ENCODE measurements at places on chromosomes 4 and X.

DNA sequence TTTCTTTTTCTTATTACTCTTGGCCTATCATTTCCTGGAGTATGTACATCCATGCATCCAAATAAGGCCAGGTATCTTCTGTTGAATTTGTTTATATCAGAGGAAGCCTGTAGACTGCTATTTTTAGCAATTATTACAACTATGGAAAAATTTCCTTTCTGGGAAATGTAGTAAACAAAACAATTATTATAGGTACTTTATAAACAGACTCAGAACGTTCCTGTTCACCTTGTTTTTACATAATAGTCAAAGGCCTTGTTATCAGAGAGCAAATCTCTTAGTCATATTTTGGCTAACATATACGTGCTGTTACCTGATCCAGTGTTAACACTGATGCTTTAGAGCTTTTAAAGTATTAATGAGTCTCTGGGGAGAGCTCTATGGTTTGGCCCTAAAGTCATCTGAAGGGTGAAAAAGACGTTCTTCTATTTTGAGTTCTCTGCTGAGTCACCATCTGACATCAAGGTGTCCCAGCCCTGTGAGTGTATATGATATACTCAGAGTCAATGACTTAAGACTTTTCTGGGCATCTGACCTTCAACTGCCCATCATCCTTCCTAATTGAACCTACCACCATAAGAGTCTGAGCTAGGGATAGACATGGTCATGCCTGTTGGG lies 7.3 kb downstream of the SPARCL1 start:
- DNase-seq, result no peak

GRCh38 chr4:148059617-148060180 lies 327.8 kb downstream of the ARHGAP10 start:
- DNase-seq, result no peak

- no peak for DNase-seq
Measured at GRCh38 chr4:134773497-134774000, 572.0 kb upstream of the PABPC4L start.

- peak; percentile 91 for DNase-seq
Measured at GRCh38 chrX:44675362-44676024, 132.8 kb upstream of the FUNDC1 start.

- no peak for DNase-seq
Measured at GRCh38 chrX:47992095-47992380, 11.8 kb downstream of the ZNF182 start.

GRCh38 chrX:32448320-32448719 lies 763.0 kb downstream of the DMD start:
- DNase-seq, result peak; percentile 9

- DNase-seq, result peak; percentile 84
Measured at GRCh38 chr4:76601791-76602190, 166.8 kb downstream of the SHROOM3 start.

DNA sequence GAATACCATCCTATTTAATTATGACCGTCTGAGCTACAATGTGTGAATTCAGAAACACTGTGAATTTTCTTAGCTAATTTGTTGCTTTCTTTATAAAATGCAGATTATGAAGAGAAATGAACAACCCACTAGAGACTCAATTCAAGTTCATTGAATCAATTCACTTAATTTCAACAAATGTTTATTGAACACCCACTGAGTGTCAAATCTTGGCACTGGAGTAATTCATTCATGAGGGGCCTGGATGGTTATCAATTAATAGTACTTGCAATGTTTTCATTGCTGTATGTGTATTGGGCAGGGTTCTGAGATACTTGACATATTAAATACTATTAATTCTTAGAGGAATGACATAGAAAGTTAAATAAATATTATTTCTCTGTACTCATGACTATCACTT lies 789.4 kb downstream of the STPG2 start:
- no peak for DNase-seq

- no peak for DNase-seq
Measured at GRCh38 chr4:145178740-145179280, 1.6 kb downstream of the OTUD4 start.

GRCh38 chr4:108685036-108685686 lies 34.8 kb downstream of the OSTC start:
- DNase-seq, result peak; percentile 74

GRCh38 chr4:94621491-94622080 lies 136.2 kb upstream of the BMPR1B start:
- peak; percentile 45 for DNase-seq

DNA sequence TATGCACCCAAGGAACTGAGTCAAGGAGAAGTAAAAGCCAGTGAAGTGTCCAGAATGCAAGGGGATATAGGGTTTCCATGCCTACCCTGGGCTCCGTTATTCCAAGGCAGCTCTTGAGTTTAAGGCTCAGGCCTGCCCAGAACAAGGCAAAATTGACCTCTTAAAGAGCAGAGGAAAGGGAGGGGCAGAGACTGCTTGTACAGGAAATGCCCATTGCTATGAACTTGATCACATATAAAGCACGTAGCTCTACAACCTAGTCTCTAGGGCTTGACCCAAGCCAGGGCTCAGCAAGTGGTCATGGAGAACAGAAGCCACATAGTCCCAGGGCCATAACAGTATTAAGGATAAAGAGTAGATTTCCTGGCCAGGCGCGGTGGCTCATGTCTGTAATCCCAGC lies 58.2 kb upstream of the MSN start:
- no peak for DNase-seq

- DNase-seq, result peak; percentile 16
Measured at GRCh38 chr4:145734031-145734430, 54.1 kb downstream of the C4orf51 start.

GRCh38 chrX:108072746-108073145 lies 18.6 kb downstream of the PSMD10 start:
- peak; percentile 58 for DNase-seq

- DNase-seq, result peak; percentile 60
Measured at GRCh38 chr4:52574036-52574435, 85.1 kb downstream of the USP46 start.

DNA sequence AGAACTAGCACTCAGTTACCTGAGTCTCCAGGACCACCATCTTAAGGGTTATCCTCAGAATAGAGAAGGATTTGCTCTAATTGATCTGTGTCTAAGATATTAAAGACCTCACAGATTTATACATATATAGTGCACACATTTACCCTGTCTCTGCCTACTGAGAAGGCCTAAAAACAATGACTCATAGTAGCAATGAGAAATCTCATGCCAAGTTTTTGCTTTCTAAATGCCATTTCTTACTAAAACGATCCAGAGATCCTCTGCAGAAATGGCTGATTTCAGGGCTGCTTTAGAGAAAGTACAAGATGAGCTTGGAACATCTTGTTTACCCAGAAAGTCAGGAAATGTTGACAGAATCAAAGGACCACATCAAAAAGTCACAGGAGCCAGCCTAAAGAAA lies 79.1 kb upstream of the INPP4B start:
- no peak for DNase-seq

DNA sequence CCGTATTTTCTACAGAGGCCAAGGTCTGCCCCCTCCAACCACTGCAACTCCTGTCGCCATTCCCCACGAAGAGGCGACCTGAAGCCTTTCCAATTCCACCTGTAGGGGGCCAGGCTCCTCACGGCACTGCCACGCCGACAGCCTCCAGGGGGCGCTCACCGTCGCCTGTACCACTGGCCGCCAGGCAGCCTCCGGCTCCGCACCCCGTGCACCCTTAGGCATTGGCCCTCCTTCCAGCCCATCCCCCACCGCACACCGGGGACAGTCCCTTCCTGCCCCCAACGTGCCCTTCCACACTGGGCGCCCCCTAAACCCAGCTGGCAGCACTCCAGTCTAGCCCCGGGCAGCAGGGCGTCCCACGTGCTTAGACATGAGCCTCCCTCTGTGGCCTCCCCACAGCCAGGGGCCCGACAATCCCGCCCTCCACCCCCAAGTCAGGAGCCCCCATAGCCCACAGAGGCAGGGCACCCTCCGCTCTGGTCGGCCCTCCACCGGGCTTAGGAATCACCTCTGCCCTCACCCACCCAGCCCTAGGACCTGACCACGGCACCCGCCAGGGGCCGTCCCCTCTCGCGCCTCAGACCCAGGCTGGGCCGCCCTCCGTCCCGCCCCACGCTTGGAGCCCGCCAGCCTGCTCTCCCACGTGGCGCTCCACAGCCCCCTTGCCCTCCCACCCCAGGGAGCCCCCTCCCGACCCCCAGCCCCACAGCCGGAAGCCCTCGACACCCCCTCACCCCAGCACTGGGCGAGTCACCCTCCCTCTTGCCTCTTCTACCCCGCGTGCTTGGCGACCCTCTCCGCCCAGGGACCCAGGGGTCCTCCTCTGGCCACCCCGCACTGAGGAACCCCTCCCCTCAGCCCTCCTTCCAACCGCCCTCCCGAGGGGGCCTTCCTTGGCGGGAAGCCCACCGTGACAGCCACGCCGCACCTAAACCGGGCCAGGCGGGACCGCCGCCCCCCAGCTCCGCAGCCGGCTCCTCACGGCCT lies 711 bp downstream of the PNMA6E start:
- DNase-seq, result no peak

- DNase-seq, result no peak
Measured at GRCh38 chrX:86014421-86014820, 32.9 kb downstream of the CHM start.

GRCh38 chrX:129566073-129566472 lies 26.0 kb downstream of the OCRL start:
- peak; percentile 32 for DNase-seq

DNA sequence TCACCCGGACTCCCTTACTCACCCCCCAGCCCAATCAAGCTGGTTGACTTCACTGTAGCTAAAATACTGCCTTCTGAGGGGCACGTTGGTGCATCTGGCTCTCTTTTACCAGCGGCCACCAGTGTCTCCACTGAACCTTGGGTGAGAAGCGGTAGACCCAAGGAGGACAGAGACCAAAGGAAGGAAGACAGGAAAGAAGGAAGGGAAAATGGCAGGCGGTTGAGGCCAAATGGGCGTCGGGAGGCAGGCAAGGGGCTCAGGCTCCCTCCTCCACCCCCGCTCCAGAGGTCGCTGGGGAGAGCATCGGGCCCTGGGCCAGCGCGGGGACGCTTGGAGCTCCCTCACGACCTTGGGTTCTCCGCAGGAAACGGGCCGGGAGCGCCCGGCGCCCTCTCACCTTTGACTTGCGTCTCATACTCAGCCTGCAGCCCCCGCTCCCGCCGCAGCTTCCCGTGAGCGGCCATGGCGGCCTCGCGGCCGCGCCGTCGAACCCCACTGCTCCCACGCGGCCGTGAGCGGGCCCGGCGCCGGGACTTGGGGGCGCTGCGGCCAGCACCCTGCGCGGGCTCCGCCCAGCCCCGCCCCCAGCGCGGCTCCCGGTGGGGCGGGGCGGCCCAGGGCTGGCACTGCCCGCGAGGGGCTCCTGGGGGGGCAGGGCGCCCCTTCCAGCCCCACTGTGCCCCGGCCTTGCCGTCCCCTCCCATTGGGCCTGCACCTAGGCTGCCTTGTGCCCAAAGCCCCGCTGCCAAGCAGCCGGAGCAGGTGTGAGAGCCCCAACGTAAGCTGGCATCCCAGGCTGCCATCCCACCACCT lies at the start of gene ARHGAP4:
Gene ARHGAP4, minus strand, starts transcription at position 526 of the 813 bp plus-strand sequence. Its CDS starts 62 bp downstream, at position 464.
- no peak for DNase-seq

- no peak for DNase-seq
Measured at GRCh38 chr4:105586638-105587328, 34.4 kb downstream of the ARHGEF38 start.

- DNase-seq, result no peak
Measured at GRCh38 chrX:16756724-16757123, 29.5 kb upstream of the TXLNG start.

DNA sequence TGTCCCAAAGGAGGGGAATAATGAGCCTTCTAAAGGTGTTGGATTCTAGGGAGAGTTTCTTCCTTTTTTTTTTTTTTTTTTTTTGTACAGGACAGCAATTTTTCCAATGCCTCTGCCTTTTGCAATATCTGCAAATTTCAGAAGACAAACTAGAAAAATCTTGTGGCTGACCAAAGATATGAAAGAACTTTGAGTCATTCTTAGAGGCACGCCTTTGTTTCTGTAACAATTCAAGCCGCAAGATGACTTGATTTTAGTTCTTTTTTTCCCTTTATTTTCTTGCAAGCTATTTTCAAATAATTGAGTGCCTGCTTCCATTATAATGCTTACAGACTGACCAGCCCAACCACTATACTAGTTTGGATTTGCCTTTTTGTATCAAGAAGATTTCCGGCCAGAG lies 47.6 kb upstream of the UXT start:
- DNase-seq, result peak; percentile 82

DNA sequence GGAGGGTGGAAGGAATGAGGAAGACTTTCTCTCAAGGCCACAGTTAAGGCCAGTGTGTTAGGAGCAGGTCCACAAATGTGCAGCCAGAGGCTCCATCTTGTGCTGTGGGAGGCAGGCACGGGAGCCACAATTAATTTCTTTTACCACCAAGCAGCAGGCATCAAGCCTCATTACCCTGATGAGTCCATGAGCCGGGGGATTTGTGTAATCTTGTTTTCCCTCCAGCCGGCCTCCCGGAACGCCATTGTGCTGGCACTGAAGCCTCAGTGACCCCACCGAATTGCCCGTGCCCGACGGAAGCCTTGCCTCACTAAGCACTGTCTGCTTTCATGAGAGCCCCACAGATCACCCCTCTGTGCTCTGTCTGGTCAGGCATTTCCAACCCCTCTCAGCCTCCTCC lies 154.7 kb upstream of the STX18 start:
- no peak for DNase-seq
